CD8-positive, alpha-beta memory T cell (primary cell): ENCODE measurements at places on chromosomes 2 and 18.
A peak's percentile ranks its signal among the peaks of the same experiment; 100 is the strongest.

DNA sequence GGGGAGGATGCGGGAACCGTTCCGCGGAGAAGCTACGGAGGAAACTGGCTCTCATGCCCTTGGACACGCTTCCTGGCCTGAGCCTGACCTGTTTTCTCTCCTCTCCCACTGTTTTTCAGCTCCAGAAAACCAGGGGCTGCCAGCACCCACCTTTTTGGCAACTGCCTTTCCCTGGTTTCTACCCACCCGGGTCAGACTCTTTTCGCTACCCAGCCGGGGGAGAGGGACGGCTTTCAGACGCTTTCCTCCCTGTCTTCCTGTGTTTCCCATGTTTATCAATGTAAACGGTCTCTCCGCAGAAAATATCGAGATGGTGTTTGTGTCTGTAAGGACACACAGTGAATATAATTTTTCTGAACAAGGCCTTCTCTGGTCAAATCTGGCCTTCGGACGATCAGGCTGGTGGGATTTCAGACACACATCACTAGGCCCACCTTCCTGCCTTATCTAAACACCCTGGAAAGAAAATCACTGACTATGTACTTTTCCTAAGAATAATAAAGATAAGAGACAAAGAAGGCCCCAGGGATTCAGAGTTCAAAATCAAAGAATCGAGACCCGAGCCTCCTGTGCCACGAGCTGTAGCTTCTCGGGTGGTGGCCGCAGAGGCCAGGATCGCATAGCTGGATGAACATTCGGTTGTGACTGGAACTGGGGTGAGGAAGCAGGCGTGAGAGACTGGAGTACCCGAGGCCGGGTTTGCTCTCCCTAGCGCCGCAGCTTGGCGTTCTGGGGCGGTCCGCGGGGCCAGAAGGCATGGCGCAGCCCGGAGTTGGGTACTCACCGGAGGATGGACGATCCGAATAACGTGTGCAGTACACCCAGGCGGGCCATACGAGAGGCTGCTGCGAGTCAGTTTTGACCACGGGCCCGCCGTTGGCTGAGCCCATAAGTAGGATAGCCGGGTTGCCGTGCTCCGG lies 1.7 kb downstream of the EN1 start:
- H3K27me3 ChIP-seq = peaks cover 55% of the 10 kb centered on the region
- H3K4me1 ChIP-seq = peaks cover 5% of the 10 kb centered on the region
- H3K4me3 ChIP-seq = no peak overlapping the region
- no peak for DNase-seq
- no peak overlapping the region for H3K27ac ChIP-seq

DNA sequence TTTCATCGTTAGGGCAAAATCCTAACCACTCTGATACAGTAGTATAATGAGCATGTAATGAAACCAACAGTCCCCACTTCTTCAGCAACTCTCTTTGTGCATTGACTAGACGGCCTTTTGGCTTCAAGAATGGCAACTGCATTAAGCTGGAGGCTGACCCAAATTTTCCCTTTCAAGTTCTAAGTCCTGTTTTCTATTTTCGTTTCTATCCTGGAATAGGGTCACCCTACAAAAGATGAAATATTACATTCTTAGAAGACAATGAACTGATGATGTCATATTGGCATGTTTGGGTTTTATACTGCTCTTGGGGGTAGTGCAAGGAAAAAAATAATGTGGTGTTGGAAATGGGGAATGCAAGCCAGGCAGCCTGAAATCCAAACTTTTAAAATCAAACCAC lies 254.4 kb downstream of the ETAA1 start:
- H3K4me1 ChIP-seq = no peaks in the 10 kb centered on the region
- H3K27me3 ChIP-seq = no peaks in the 10 kb centered on the region
- DNase-seq = no peak
- H3K4me3 ChIP-seq = no peak overlapping the region

DNA sequence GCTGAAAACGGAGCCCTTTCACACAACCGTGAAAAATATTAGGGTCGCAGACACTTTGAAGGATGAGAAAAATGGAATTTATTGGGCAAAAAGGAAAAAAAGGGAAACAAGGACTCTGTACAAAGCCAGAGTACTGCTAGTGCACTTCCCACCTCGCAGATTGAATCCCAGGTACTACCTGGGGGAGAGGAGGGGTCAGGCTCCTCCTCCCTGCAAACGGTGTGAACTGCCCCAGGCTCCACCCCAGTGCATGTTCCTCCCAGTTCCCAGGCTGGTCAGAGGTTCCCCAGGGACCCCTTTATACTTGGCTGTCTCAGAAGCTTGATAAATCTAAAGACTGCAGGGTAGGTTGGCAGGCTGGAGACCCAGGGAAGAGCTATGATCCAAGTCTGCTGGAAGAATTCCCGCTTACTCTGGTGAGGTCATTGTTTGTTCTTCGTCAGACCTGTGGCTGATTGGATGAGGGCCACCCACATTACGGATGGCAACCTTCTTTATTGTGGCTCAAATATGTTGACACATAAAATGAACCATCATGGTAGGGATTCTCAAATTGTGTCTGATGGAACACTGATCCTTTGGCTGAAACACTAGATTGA lies 290.4 kb upstream of the POU3F3 start:
- H3K27me3 ChIP-seq = no peaks in the 10 kb centered on the region
- H3K4me3 ChIP-seq = no peak overlapping the region
- H3K4me1 ChIP-seq = no peaks in the 10 kb centered on the region
- no peak for DNase-seq
- no peak overlapping the region for H3K27ac ChIP-seq
- H3K36me3 ChIP-seq = no peaks in the 10 kb centered on the region

GRCh38 chr2:19297716-19298115 lies 60.7 kb downstream of the OSR1 start:
- no peak for DNase-seq
- no peak overlapping the region for H3K4me3 ChIP-seq
- H3K4me1 ChIP-seq = no peaks in the 10 kb centered on the region
- H3K27me3 ChIP-seq = no peaks in the 10 kb centered on the region
- H3K36me3 ChIP-seq = no peaks in the 10 kb centered on the region
- H3K27ac ChIP-seq = no peak overlapping the region

- no peaks in the 10 kb centered on the region for H3K4me1 ChIP-seq
- no peak overlapping the region for H3K27ac ChIP-seq
- H3K36me3 ChIP-seq = no peaks in the 10 kb centered on the region
- no peak overlapping the region for H3K4me3 ChIP-seq
- no peaks in the 10 kb centered on the region for H3K27me3 ChIP-seq
Measured at GRCh38 chr2:229300790-229301189, 29.7 kb upstream of the PID1 start.

- DNase-seq = no peak
- no peak overlapping the region for H3K27ac ChIP-seq
- peaks cover 24% of the 10 kb centered on the region for H3K36me3 ChIP-seq
- H3K27me3 ChIP-seq = no peaks in the 10 kb centered on the region
Measured at GRCh38 chr18:183769-184168, 25.4 kb downstream of the USP14 start.

DNA sequence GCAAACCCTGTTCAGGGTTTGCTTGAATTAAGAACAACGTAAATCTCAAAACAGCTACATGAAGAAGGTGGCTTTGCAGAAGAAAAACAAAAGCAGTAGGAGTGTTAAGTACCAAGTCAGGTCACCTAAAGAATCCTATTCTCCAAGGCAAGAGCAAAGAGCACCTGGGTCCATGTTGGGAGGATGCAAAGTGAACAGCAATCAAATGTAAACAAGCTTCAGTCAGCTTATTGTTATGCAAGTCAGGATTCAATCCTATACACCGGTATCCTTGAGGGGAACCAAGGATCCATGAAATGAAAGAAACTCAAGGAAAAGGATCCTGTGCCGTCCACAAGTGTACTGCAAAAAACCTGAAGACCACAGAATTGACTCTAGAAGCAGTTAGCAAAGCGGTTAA lies 261.0 kb upstream of the DDX18 start:
- no peak overlapping the region for H3K27ac ChIP-seq
- no peak for DNase-seq
- H3K36me3 ChIP-seq = no peaks in the 10 kb centered on the region
- H3K4me1 ChIP-seq = no peaks in the 10 kb centered on the region
- H3K27me3 ChIP-seq = no peaks in the 10 kb centered on the region

DNA sequence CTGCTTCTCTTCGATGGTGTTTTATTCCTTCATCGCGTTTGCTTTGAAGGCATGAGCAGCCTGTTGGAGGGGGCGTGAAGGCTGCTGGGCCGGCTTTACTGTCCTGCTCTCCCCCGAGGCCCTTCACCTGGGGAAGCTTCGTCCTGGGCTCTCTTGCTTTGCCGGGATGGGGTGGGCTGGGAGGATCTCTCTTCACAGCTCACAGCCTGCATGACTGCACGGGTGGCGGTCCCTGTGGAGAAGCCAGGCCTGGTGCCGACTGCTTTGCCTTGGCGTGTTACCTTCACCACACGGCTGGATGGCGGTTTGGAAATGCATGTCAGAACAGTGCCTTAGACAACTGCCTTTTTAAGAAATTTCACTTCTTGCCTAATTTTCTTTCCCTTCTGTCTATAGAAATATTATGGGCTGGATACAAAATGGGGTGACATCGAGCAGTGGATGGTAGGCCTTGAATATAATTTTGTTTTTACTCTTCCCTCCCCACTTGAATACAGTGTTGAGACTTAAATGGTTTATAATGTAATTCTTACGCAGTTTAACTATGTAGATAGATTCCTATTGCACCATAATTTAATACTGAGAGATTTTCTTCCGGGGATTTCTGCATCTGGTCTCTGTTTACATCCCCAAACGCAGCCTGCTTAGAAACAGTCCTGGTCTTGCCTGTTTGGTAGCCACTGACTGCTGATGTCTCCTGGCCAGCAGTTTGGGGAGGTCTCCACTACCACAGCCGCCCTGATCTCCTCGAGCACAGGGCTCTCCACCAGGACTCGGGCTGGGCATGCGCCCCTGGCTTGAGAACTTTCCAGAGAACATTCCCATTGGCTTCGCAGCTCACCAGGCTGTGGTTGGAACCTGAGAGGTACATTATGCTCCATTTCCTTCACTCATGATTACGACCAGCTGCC lies 81.0 kb upstream of the RBM44 start:
- no peak overlapping the region for H3K4me3 ChIP-seq
- H3K4me1 ChIP-seq = peaks cover 4% of the 10 kb centered on the region
- H3K27ac ChIP-seq = no peak overlapping the region
- no peak for DNase-seq
- H3K27me3 ChIP-seq = no peaks in the 10 kb centered on the region

DNA sequence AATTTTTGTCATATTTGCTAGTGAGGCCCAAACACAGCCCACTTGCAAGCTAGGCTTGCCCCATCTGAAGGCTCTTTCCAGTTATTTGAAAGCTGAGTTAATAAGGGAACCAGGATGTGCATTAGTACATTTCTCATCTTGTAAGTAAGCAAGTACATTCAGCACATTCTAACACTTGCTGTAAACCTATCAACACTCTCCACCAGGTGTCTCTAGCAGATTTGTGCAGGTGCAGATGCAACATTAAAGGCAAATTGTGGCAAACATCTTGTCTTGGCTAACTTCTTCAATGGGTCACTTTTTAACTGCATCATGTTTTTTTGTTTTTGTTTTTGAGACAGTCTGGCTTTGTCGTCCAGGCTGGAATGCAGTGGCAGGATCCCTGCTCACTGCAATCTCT lies 25.3 kb upstream of the MFSD6 start:
- H3K4me3 ChIP-seq = no peak overlapping the region
- no peaks in the 10 kb centered on the region for H3K4me1 ChIP-seq
- DNase-seq = peak; percentile 2
- H3K36me3 ChIP-seq = no peaks in the 10 kb centered on the region
- no peaks in the 10 kb centered on the region for H3K27me3 ChIP-seq

- H3K36me3 ChIP-seq = no peaks in the 10 kb centered on the region
- no peaks in the 10 kb centered on the region for H3K27me3 ChIP-seq
- H3K4me3 ChIP-seq = no peak overlapping the region
- no peaks in the 10 kb centered on the region for H3K4me1 ChIP-seq
- DNase-seq = no peak
Measured at GRCh38 chr18:50039746-50040145, 155.2 kb downstream of the MYO5B start.

DNA sequence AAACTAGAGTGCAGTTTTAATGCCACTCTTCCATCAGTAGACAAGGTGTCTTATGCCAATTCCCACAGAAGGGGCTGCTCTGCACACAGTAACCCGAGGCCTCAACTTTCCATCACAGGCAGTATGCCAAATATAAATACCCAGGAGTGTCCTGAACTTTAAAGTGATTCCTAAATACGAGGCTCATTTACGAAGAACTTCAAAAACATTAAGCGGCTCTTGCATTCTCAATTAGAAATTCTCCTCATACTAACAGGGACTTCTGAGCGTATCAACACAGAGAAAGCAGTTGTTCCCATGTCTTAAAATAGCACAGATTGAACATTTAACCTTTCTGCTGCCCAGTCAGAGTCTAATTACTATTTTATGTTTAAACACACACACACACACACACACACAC lies 638.6 kb downstream of the ERBB4 start:
- H3K4me3 ChIP-seq = no peak overlapping the region
- H3K36me3 ChIP-seq = no peaks in the 10 kb centered on the region
- no peaks in the 10 kb centered on the region for H3K4me1 ChIP-seq
- no peak overlapping the region for H3K27ac ChIP-seq
- DNase-seq = no peak

DNA sequence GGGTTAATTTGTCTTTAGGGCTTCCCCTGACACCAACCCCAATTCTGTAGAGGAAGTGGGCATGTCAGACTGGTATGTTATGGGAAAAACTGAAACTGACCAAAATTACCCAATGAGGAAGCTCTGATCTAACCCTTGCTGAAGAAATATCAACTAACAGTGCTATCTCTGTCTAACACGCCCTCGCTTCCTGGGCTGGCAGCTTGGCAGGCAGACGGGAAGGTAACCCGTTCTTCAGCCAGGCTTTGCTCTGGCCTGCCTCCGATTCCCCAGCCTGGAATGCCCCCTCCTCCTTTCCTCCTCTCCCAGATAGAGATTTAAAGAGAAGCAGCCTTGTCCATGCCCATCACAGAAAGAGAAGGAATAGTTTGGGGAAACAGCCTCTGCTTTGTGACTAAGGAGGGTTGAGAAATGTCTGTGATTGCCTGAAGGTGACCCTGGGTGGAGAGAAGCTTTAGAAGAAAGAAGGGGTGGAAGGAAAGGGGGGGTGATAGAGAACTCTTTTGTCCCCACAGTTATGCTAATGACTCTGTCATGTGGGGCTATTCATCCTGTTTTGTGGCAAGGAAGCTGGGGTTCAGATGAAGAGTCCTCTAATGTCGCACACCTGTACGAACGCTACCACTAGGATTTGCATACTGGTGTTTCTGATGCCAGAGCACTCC lies 15.4 kb downstream of the HK2 start:
- DNase-seq = peak; percentile 56
- peaks cover 70% of the 10 kb centered on the region for H3K4me1 ChIP-seq
- H3K36me3 ChIP-seq = no peaks in the 10 kb centered on the region
- H3K27me3 ChIP-seq = no peaks in the 10 kb centered on the region
- peak overlapping the region; percentile 49 for H3K27ac ChIP-seq

GRCh38 chr2:182128821-182129707 lies 143.4 kb downstream of the PPP1R1C start:
- no peak overlapping the region for H3K4me3 ChIP-seq
- H3K4me1 ChIP-seq = no peaks in the 10 kb centered on the region
- no peaks in the 10 kb centered on the region for H3K27me3 ChIP-seq
- H3K27ac ChIP-seq = no peak overlapping the region
- no peak for DNase-seq
- no peaks in the 10 kb centered on the region for H3K36me3 ChIP-seq

- H3K36me3 ChIP-seq = no peaks in the 10 kb centered on the region
- H3K4me1 ChIP-seq = no peaks in the 10 kb centered on the region
- no peak overlapping the region for H3K27ac ChIP-seq
Measured at GRCh38 chr2:236352761-236353593, 88.8 kb upstream of the ASB18 start.
